ENCODE measurements at places on chromosomes 3 and 15.

GRCh38 chr3:74054566-74054965 lies 429.8 kb upstream of the PDZRN3 start:
- DNase-seq, result no peak

DNA sequence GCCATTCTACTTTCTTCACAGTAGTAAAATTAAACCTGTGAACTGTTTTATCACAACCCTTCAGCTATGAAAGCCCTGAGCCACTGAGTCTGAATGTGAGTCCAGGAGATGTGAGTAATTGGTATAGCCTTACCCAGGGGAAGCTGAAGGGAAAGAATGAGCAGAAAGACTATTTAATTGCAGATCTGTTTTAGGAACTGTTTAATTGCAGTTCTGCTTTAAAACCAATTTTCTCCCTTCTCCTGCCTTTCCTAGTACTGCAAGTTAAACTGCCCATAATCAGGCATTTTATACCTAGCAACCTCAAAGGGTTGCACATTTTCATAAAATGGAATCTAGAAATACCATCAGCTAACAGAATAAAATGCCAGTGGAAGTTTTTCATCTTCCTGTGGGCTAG lies 476.7 kb downstream of the OCA2 start:
- DNase-seq, result no peak

GRCh38 chr3:75983111-75983510 lies 197.8 kb upstream of the ZNF717 start:
- DNase-seq, result no peak

DNA sequence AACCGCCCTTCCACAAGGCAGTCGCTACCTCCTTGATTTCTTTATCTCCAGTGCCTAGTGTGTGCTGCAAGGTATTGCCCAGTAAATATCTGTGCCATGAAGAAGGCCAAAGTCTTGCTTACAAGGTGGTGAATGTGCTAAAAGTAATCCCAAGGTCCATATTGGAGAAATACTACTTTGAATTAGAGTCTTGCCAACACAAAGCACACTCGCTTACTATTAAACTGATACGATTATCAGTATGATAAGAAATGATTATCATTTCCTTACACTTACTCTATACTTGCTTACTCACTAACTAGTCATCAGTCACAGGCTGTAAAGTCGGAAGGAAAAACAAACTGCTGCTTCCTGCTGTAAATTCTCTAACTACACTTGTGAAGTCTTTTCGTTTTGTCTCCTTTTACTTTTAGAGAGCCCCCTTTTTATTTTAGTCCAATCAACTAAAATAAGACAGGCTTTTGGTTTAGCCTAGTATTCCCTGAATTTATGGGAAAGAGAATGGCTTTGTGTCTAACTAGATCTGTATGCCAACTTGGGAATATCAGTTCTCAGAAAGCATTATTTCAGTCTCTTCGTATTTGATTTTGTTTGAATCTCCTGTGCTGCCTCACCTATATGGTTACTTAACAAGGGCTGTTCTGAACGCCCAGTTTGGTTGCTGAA lies 107.1 kb upstream of the TSC22D2 start:
- DNase-seq, result no peak

DNA sequence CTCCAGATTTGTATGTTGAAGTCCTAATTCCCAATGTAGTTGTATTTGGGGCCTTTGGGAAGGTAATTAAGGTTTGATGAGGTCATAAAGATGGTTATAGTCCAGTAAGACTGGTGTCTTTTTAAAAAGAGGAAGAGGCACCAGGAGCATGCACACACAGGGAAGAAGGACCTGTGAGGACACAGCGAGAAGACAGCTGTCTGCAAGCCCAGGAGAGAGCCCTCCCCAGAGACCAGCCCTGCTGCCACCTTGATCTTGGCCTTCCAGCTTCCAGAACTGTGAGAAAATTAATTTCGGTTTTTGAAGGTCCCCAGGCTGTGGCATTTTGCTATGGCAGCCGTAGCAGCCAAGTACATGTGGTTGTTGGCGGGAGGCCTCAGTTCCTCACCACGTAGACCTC lies 32.8 kb upstream of the TSEN2 start:
- peak; percentile 11 for DNase-seq

- no peak for DNase-seq
Measured at GRCh38 chr3:53860196-53860595, 13.8 kb downstream of the IL17RB start.

DNA sequence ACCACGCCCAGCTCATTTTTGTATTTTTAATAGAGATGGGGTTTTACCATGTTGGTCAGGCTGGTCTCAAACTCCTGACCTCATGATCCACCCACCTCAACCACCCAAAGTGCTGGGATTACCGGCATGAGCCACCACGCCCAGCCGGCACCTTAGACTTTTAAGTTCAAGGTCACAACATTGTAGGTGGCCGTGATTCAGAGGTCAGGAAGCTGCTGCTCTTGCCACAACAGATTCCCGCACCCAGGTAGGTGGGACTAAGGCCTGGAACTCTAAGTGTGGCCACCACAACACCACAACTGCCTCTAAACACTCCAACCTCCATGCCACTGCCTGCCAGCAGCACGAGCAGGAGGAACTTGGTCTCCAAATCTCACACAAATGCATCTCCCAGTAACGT lies 196.8 kb downstream of the STT3B start:
- DNase-seq, result no peak

DNA sequence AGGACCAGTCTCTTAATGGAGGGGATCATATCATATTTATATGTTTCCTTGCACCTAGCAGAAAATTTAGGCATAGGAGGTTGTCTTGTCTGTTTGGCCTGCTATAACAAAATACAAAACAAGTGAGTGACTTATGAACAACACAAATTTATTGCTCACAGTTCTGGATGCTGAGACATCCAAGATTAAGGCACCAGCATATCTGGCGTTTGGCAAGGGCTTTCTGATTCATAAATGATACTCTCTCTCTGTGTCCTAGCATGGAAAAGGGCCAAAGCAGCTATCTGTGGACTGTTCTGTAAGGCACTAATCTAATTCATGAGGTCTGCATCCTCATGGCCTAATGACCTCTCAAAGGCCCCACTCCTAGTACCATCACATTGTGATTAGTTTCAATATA lies 683.0 kb downstream of the NR2F2 start:
- DNase-seq, result no peak

Measured in dorsolateral prefrontal cortex (tissue), 122 donors.